ENCODE measurements at places on chromosomes 7 and 10.

DNA sequence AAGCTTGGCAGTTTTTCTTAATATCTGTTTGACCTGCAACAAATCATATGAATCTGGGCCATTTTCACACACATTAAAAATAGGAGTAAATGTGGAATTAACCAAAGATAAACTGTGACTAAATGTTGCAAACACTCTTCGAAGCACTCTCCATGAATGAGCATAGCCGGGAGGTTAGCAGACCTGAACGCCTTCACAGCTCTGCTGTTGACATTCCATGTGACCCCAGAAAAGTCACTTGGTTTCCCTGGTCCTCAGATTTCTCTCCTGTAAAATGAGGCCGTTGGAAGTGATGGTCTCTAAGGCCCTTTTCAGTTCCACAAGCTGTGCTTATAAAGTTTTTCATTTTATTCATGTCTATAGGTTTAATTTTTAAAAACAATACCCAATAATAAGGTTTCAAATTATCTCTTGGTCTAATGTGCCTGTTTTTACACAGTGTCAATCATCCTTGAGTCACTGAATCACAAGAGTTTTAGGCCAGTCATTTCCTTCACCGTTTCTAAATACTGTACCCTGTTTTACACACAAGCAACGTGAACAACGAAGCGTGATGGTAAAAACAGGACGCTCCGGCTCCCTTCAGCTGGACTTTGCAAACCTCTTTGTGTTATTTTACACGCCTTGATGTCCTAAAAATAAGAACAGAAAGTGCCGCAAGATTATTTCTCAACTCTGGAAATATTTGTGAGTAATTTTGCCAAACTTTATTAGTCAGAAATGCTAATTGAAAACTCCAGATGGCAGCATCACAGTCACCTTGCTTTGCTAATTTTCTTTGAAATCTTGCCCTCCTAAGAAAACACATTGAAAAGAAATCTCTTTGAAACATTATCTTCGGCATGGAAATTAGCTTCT is 38.6 kb upstream of the MET start:
- H3K4me1 ChIP-seq = peaks cover 8% of the 10 kb centered on the region
- H3K27me3 ChIP-seq = 0 out of 3 replicates have a peak, but pooled peaks cover 2% of the 10 kb centered on the region
- no peak overlapping the region for H3K27ac ChIP-seq
- no peaks in the 10 kb centered on the region for H3K36me3 ChIP-seq

DNA sequence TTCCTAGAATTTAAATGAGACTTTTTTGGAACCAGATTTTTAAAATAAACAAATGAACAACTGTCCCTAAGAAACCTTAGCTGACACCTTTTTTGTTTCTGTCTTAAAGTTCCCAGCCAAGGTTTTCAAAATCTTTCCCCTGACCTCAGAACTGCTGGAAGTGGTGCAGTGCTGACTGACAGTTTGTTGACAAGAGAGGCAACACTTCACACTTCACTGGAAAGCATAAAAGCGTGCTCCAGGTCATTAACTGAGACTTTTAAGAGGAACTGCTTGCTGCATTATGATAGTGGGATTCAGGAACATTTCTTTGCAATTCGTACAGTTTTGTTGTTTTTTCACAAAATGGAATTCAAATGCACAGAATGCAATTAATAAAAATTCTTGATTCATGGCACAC is 36.2 kb downstream of the SYPL1 start:
- H3K27ac ChIP-seq = no peak overlapping the region
- H3K27me3 ChIP-seq = peaks cover 9% of the 10 kb centered on the region
- H3K36me3 ChIP-seq = no peaks in the 10 kb centered on the region

DNA sequence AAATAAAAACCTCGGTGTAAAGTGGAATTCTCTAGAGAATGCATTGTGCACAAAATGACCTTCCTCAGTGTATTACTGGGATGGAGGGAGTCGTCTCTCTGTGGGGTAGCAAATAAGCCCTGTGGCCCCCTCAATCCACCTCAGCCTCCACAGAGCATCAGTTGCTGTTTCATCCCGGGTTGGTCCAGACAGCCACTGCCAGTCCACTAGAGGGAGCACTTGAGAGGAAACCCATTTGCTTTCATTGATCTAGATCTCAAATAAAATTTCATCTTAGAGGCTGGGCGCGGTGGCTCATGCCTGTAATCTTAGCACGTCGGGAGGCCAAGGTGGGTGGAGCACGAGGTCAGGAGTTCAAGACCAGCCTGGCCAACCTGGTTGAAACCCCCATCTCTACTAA is 1128.7 kb downstream of the CNTNAP2 start:
- H3K4me3 ChIP-seq = no peak overlapping the region
- H3K4me1 ChIP-seq = no peaks in the 10 kb centered on the region
- no peaks in the 10 kb centered on the region for H3K27me3 ChIP-seq
- H3K27ac ChIP-seq = no peak overlapping the region
- peak; percentile 56 for DNase-seq

DNA sequence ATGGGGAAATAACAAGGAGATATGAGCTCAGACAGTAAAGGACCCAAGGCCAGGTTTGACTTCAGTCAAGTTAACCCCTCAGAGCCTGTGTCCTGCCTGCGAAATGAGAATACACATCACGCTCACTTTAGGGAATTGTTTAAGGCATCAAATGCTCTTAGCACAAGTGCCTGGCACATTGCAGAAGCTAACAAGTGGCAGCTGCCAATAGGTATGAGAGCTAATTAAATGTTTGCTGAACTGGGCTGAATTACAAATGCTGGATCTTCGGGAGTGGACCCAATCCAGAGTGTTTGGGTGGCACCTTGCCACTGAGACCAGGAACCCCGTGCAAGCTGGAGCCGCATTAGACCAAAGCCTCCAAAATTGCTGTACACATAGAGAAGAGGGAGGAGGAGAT is 136.8 kb downstream of the C10orf90 start:
- H3K27me3 ChIP-seq = no peaks in the 10 kb centered on the region
- H3K36me3 ChIP-seq = no peaks in the 10 kb centered on the region
- no peak for DNase-seq
- H3K4me1 ChIP-seq = no peaks in the 10 kb centered on the region

DNA sequence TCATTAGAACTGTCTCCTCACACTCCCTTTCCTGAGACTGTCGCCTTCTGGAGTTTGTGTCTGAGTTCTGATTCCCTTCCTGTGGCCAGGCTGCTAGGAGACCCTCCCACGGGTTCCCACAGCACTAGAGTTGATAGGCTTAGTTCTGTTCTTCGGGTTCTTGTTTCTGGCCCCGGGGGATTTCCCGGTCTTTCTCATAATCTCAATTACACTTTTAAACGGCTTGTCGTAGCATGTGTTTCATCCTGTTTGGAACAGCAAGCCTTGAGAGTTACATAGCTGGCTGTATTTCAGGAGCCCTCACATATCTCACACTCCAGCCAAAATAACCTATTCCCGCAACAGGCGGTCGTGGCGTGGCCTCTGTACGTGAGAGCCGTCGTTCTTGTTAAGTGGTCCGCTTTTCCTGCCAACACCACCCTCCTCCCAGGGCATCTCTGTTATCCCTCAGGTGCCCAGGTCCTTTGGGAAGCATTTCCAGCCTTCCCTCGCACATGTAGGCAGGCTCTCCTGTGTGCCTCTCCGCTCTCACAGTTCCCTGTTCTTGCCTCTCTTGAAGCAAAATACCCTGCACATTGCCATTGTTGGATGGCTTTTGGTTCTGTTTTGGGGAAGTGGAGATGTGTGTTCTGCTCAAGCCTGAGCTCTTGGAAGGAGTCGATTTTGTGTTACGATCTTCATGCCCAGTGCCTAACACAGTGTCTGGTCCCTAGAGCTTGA is 46.0 kb downstream of the CDC123 start:
- no peak for DNase-seq
- no peak overlapping the region for H3K4me3 ChIP-seq
- peaks cover 83% of the 10 kb centered on the region for H3K36me3 ChIP-seq
- H3K27ac ChIP-seq = no peak overlapping the region
